Activated CD4-positive, CD25-positive, alpha-beta regulatory T cell (primary cell): ENCODE measurements at places on chromosomes 7 and 10.
A peak's percentile ranks its signal among the peaks of the same experiment; 100 is the strongest.

- no peak for DNase-seq
These were observed 26.9 kb upstream of the PITRM1 start for GRCh38 chr10:3199488-3199887.

DNA sequence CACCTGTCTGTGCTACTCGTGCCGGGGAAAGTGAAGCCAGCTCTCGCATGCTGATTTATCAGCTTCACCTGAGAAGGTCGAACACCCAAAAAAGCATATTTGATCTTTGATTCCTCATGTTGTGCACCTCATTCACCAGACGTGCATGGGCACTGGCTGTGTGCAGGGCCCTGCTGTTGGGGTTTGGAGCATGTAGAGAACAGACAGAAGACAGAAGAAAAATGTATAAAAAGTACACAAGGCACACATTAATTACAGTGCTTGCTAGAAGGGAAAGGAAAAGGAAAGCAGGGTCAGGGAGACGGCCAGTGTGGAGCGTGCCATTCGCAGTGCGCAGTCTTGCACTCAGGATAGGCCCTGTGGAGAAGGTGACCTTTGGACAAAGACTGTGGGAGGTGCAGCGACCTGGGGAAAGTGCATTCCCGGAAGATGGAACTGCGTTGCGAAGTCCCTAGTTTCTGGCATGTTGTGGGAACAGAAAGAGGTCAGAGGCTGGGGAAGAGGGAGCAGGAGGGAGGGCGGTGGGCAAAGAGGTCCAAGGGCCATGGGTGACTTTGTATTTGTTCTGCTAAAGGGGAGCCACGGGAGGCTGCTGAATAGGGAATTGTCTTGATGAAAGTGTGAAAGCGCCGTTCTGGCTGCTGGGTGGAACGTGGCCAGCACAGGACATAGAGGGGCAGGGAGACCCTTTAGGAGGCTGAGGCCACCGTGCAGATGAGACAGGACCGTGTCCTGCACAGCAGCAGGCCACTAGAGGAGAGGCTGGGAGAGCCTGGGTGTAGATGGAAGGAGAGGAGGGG lies 232.8 kb downstream of the GLRX3 start:
- DNase-seq: no peak

GRCh38 chr10:67239864-67240497 lies 314.1 kb downstream of the LRRTM3 start:
- DNase-seq: no peak

DNA sequence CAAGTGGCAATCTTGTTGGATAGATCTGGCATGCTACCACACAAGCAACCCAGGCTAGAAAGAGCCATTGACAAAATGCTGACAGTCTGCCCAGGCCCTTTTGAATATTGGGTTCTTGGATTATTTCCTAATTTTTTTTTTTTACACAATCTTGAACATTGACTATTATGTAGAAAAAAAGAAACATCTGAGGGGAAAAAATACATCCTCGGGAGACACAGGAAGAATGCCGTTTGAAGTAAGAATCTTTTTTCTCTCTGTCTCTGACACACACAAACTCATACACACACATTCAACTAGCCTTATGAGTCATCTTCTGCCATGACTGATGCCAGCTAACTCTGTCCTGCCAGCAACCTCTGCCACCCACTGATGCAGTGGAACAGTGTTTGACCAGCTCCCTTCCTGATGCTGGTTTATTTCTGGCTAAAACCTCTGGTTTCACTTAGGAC lies 47.2 kb downstream of the SORBS1 start:
- DNase-seq: no peak

GRCh38 chr10:110923856-110924493 lies 4.6 kb downstream of the SHOC2 start:
- DNase-seq: no peak

DNA sequence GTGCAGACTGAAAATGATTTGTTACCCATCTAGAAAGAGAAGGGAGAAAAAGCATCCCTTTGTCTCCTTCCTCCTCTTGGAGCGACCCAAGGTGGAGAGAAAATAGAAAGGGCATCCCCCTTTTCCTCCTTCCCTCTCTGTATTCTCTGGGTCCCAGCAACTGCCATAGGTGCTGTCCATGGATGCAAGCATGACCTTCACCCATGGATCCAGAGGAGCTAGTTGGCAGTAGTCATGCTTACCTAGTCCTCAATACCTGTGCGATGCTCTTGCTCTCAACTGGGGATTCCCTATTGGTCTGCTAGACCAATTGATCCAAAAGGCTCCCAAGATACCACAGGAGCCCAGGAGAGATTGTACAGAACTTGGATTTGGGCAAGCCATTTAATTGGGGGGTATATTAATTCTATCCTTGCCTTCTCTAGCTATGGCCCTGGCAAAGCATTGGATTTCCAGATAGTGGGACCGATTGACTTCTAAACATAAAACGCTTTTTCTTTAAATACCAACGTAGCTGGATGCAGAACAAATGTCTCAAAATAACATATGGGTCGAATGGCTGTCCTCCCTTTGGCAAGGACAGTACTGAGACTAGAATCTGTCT lies 547.8 kb upstream of the IGFBP3 start:
- no peak for DNase-seq

DNA sequence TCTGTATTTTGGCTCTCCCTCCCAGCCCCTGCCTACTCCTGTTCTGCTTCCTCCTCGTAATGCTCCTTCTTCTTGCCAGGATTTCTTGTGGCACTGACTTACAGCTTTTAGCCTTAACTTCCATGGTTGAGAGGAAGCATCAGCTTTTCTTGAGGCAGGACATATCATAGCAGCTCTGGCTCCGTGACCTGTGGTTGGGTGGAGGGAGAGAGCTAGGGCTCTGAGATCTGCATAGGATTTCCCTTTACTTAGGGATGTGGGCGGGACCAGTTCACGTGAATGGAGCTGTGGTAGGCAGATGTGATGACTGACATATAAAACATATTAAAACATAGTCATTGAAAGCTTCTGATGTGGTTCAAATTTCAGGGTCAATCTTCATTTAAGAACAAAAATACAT lies 10.6 kb upstream of the RAB11FIP2 start:
- no peak for DNase-seq

DNA sequence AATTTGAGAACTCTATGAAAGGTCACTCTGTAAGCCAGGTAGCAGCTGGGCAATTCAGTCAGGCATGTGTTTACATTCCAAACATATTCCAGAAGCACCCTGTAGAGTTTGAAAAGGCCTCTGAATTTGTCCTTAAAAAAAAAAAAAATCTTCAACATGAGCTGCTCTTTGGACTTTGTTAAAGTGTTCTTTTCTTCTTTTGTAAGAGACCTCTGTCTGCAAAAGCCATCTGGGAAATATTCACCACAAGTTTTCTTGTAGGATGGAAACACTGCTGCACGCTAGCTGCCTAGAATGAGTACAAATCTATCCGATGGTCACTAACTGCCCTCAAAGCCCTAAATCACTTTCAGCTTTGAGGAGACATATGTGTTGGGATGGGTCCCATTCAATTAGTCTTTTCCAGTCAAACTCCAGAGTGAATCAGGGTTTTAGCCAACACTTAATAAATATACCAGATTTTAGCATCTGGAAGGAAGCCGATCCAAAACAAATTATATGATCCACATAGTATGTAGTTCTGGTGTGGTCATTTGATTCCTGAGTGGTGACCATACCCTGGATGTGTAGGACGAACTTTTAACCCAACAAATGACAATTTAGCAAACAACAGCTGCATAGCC lies 85.9 kb downstream of the CD36 start:
- DNase-seq: no peak

GRCh38 chr7:99139036-99139435 lies 4.9 kb downstream of the SMURF1 start:
- DNase-seq: no peak

GRCh38 chr7:37068038-37068437 lies 343.7 kb upstream of the AOAH start:
- no peak for DNase-seq

GRCh38 chr7:43313628-43314378 lies 201.4 kb downstream of the HECW1 start:
- no peak for DNase-seq

- no peak for DNase-seq
These were observed 161.6 kb upstream of the PRSS1 start for GRCh38 chr7:142587578-142588191.

DNA sequence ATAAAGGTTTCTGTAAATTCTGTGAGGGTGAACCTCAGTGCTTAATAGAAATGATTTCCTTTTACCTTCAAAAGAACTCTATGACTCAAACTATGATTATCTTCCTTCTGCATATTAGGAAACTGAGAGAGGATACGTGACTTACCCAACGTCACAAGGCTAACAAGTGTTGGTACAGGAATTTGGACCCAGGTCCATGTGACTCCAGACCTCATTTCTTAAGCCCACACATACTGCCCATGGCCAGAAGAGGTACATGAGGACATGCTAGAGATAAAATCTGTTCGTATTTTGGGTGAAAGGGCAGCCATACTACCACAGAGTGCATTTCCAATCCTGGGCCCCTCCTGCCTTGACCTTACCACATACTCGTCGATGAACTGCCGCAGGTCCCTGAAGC lies 61.5 kb upstream of the TM9SF3 start:
- no peak for DNase-seq

- DNase-seq: no peak
These were observed 74.8 kb downstream of the CDK1 start for GRCh38 chr10:60853107-60853506.

GRCh38 chr10:58399410-58399809 lies 14.2 kb downstream of the TFAM start:
- DNase-seq: no peak

GRCh38 chr7:151452680-151453325 lies 12.9 kb upstream of the CRYGN start:
- DNase-seq: no peak

DNA sequence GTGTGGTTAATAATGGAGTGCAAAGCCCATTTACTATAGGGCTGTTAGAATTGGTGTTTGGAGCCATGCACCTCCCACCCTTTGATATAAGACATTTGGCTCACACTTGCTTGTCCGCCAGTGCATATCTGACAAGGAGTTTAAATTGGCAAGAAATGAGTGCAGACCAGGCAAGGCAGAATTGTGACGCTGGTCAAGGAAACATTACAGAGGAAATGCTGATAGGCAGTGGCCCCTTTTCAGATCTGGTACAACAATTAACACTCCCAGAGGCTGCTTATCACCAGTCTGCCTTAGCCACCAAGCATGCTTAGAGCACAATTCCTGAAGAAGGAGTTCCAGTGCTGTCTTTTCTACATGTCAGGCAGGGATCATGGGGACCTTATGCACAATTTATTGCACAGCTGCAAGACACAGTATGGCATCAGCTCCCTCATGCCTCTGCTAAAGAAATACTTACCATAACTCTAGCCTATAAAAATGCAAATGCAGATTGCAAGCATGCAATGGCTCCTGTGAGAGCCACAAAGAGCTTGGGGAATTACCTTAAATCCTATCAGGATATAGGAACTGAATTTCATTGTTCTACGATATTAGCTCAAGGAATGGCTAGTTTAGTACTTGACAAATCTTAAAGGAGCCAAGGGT lies 35.2 kb downstream of the OR13A1 start:
- DNase-seq: no peak

DNA sequence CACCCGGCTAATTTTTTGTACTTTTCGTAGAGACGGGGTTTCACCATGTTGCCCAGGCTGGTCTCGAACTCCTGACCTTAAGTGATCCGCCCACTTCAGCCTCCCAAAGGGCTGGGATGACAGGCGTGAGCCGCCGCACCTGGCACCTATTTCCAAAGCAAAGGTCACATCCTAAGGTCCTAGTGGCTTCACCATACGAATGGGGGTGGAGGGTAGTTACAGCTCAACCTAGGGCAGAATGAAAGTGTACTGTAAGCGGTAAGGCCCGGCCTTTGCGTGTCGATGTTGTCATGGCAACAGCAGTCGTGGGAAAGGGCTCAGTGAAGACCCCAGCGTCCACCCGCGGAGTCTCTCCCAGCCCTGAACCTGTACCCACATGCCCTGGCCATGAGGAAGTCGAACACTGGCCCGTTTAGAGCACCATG lies 1.6 kb upstream of the COX19 start:
- DNase-seq: no peak

DNA sequence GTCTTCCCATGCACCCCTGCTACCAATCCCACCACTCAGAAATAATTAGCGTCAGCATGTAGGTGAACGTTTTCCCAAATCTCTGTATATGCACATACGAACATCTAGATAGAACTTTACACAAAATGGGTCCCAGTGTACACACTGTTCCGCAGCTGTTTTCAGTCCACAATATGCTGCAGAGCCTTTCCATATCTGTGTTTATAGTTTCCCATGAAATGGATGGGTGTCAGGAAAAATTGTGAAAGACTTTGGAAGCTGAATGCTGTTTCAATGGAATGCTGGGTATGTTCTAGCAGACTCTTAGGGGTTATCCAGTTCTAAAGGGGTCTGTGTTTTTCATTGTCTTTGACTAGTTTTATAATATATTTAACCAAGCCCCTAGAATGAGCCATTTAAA lies 13.8 kb downstream of the GRK5 start:
- DNase-seq: no peak

GRCh38 chr7:1779445-1779844 lies 109.4 kb downstream of the ELFN1 start:
- no peak for DNase-seq

- no peak for DNase-seq
These were observed 75.5 kb downstream of the ZNF777 start for GRCh38 chr7:149385195-149385950.

GRCh38 chr7:51607447-51607846 lies 290.8 kb upstream of the COBL start:
- DNase-seq: no peak

GRCh38 chr7:22402250-22402649 lies 45.3 kb upstream of the RAPGEF5 start:
- DNase-seq: no peak

DNA sequence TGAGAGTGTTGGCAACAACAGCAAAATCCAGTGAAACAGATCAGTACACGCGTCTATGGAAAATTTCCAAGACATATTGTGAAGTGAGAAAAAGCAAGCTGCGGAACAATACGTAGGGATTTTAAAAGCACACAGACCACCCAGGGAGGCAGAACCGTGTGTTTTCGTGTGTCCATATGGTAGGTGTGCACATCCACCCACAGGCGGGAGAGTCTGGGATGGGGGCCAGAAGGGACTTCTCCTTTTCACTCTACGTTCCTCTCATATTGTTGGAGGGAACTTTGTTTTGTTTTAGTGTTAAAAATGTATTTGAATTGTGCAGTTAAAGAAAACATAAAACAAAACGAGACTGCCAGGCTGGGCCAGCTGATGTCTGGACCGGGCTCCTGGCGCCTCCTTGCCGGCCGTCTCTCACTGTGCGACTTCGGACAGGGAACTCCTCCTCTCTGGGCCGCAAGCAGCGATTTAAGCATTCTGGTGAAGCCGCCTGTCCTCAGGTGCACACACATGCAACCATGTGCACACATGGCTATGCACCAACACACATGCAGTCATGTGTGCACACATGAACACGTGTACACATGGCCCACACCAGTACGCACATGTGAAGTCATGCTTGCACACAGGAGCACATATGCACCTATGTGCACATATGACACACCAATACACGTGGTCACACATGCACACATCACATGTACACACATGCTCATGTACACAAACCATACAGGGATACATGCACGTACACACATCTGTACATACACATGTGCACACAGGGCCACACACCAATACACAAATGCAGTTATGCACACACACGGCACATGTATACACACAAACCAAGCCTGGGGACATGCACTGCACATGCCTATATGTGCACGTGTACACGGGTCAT lies 141.1 kb downstream of the ELFN1 start:
- no peak for DNase-seq

- DNase-seq: peak; percentile 27
These were observed 114.6 kb upstream of the SFMBT2 start for GRCh38 chr10:7525314-7526016.

GRCh38 chr10:1517684-1518083 lies 219.6 kb downstream of the ADARB2 start:
- DNase-seq: no peak
